ENCODE measurements at places on chromosomes 13 and 19.

- DNase-seq: no peak
Measured at GRCh38 chr19:31519256-31519655, 170.0 kb upstream of the TSHZ3 start.

DNA sequence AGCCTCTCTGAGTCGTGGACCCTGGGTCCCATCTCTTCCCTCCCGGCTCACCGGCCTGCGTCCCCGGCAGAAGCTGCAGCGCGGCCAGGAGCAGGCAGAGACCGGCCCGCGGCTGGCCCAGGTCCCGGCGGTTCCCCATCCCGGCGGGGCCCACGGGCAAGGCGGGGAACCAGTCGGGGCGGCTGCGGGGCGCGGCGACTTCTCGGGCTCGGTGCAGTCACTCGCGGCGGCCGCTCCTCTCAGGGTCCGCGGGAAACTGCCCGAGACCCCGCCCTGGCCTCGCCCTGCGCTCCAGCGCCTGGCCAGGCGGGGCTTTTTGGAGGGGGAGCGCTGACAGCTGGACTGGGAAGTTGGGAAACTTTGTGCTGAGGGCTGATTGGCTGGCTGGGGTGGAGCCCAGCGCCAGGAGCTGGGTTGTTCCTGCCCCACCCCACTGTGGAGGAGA, at the start of gene COL5A3:
COL5A3 (minus strand) TSS at position 258 of the 445 bp plus-strand sequence; CDS start at position 139, 119 bp downstream.
- DNase-seq: no peak

- DNase-seq: no peak
Measured at GRCh38 chr13:95441326-95441725, 111.2 kb upstream of the CLDN10 start.

GRCh38 chr19:46950526-46951170, 69.0 kb upstream of the NPAS1 start:
- DNase-seq: no peak

DNA sequence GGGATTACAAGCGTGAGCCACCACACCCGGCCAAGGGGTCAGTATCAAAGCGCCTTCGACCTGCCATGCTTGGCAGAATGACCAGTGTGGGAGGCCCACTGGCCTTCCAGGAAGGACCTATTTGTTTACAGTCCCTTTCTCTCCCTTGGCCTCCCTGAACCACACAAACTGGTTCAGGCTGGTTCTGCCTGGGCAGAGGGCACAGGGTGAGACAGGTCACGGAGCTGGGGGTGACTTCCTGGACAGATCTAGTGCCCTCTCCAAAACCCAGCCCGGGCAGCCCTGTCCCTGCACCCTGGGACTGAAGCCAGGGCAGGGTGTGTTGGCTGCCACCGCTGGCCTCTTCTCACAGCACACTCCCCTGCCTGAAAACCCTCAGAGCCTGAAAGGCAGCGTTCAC, 11.3 kb downstream of the PLEKHF1 start:
- no peak for DNase-seq

DNA sequence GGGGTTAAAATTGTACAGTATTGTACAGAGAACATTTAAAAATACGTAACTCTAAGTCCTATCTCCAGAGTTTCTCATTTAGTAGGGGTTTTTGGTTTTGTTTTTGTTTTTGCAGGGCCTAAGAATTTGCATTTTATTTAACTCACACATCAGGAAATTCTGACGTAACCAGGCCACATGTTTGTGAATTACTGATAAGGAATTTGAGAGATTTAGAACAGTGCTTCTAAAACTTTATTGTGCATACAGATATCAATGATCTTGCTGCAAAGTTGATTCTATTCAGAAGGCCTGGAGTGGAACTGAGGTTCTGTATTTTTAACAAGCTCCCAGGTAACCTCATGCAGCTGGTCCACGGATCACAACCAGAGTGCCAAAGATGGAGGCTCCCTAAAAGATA, 49.3 kb downstream of the LIG4 start:
- DNase-seq: no peak

DNA sequence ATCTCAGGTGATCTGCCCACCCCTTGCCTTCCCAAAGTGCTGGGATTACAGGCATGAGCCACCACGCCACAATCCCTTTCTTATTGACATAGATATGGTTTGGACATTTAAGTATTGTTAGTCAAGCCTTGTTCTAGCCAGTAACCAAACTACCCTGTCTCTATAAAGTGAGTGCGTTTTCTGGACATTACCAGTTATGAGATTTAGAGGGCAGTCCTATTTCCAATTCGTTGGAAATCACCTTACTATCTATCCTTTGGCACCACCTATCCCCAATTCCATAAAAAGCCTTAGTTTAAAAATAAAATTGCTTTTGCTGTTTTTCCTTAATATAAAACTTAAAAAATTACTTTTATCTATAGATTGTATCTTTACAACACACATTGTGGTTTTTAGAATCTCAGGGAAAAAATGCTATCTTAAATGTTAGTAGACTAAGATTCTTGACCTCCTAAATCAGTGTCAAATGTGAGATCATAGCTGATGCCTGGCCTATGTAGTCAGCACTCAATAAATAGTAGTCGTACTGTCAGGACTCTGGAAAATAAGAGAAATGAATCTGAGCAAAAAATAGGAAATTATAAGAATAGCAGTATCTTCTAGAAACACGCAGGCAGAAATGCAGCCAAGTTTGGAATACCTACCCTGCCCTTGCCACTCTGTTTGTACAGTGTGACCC, 57.0 kb downstream of the NUFIP1 start:
- DNase-seq: no peak

GRCh38 chr19:29004796-29005195, 208.2 kb downstream of the UQCRFS1 start:
- no peak for DNase-seq

DNA sequence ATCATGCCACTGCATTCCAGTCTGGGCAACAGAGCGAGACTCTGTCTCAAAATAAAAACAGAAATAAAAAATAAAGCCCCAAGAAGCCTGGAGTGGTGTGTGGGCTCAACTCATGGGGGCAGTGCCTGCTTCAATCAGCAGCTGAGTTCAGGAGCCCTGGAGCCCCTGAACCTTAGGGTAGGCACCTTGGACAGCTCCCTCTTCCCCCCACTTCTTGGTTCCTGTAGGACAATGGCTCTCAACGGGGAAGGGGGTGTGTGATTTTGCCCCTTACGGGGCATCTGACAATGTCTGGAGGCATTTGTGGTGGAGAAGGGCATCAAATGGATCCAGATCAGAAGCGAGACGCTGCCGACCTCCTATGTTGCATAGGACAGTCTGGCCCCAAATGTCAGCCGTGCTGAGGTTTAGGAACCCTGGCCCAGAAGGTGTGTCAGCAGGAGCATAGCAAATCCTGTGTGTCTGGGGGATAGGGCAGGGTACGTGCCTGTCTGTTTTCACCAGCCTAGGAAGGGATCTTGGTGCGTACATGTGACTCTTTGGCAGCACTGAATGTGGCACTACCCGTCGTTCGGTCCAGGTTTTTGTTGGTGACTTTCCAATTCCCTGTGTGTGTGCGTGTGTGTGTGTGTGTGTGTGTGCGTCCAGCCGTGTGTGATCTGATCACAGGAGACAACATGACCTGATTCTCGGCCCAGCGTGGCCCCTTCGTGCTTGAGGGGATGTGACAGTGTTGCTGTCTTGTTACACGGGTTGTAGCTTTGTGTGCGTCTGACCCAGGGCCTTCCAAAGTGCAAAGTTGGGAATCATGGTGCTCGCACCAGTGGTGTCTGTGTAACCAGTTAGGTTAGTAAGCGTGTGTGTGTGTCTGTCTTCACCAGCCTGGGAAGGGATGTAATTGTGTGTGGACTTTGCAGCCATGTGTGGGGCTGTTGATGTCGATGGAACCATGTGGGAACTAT, 7.5 kb downstream of the IGLON5 start:
- no peak for DNase-seq

- no peak for DNase-seq
Measured at GRCh38 chr19:6718741-6719539, 1.5 kb downstream of the C3 start.

GRCh38 chr13:38419312-38419873, 69.7 kb downstream of the UFM1 start:
- DNase-seq: no peak

- DNase-seq: no peak
Measured at GRCh38 chr13:114120591-114121011, 11.8 kb downstream of the RASA3 start.

DNA sequence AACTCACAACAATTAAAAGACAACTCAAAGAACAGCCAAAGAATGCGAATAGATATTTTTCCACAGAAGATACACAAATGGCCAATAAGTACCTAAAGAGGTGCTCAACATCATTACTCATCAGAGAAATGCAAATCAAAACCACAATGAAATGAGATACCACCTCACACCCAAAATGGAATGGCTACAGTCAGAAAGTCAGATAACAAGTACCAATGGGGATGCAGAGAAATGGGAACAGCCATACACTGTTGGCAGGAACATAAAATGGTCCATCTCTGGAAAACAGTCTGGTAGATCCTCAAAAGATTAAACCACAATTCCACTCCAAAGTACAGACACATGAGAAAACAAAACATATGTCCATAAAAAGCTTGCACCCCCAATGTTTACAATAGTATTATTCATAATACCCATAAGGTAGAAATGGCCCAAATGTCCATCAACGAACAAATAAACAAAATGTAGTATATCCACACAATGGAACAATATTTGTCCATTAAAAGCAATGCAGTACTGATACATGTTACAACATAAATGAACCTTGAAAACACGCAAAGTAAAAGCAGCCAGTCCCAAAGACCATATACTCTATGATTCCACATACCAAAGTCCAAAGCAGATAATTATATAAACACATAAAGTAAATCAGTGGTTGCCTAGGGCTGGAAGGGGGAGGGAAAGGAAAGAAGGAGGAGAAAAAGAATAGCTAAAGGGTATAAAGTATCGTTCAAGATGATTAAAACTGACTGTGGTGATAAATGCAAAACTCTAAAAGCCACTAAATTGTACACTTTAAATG, 19.6 kb downstream of the USP12 start:
- DNase-seq: no peak

- DNase-seq: no peak
Measured at GRCh38 chr13:94758436-94758960, 46.2 kb upstream of the SOX21 start.

DNA sequence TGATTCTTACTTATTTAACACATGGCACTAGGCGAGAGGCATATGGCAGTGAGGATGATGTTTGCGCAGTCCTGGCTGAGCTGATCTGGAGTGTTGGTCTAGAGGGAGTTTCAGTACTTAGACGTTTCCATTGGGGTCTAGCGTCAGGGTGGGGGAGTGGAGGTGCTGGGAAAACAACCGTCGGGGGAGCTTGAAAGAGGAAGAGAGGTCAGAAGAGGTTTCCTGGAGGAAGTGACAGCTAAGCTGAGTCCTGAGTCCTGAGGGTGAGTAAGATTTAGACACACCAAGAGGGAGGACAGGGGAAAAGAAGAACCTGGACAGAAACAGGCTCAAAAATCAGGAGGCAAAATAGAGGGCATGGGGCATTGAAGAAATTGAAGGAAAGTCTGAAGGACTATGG, 81.4 kb downstream of the ALOX5AP start:
- no peak for DNase-seq

DNA sequence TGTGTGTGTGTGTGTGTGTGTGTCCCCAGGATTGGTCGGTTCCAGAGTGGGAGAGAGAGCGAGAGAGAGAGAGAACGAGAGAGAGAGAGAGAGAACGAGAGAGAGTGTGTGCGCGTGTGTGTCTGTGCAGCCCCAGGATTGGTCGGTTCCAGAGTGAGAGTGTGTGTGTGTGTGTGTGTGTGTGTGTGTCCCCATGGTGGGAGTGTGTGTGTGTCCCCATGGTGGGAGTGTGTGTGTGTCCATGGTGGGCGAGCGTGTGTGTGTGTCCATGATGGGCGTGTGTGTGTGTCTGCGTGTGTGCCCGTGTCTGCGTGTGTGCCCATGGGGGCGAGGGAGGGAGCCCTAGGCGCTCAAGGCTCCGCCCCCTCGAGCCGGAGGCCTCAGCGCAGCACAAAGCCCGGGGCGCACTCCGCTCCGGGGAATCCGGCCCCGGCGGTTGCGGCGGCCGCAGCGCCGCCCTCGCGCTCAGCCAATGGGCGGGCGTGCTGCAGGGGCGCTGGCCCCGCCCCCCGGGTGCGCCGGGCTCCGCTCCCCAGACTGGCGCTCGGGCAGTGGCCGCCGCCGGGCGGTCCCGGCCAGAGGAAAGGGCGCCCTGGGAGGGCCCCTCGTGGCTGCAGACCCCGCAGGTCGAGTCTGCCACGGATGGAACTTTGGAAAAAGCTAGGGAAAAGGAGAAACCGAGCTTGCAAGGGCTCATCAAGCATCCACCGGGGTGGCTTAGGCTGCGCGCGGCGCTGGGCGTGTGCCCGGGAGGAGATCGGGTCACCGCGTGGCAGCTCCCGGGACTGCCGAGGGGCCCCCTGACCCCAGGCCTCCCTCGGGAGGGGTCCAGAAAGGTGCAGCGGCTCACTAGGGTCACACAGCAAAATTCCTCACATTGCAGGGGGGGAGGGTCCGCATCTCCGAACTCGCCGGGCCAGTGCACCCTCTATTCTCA, 96.2 kb downstream of the INSR start:
- DNase-seq: peak; percentile 96

GRCh38 chr13:106986033-106986484, 418.1 kb upstream of the ARGLU1 start:
- no peak for DNase-seq

DNA sequence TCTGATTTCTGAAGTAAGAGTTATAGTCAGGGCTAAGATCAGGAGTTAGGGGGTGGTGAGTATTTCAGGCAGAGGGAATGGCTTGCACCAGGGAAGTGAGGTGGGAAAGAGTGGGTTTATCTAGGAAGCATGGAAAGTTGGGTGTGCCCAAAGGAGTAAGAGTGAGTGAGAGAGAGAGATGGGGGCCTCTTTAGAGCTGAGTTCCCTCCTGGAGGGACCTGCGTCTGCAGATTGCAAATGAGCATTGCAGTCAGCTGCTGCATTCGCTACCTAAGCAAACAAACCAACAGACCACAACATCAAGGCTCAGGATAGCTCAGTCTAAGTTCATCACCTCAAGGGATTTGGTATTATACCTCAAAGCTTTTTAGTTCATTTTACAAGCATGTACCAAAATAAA, 405.8 kb downstream of the FGF9 start:
- no peak for DNase-seq

DNA sequence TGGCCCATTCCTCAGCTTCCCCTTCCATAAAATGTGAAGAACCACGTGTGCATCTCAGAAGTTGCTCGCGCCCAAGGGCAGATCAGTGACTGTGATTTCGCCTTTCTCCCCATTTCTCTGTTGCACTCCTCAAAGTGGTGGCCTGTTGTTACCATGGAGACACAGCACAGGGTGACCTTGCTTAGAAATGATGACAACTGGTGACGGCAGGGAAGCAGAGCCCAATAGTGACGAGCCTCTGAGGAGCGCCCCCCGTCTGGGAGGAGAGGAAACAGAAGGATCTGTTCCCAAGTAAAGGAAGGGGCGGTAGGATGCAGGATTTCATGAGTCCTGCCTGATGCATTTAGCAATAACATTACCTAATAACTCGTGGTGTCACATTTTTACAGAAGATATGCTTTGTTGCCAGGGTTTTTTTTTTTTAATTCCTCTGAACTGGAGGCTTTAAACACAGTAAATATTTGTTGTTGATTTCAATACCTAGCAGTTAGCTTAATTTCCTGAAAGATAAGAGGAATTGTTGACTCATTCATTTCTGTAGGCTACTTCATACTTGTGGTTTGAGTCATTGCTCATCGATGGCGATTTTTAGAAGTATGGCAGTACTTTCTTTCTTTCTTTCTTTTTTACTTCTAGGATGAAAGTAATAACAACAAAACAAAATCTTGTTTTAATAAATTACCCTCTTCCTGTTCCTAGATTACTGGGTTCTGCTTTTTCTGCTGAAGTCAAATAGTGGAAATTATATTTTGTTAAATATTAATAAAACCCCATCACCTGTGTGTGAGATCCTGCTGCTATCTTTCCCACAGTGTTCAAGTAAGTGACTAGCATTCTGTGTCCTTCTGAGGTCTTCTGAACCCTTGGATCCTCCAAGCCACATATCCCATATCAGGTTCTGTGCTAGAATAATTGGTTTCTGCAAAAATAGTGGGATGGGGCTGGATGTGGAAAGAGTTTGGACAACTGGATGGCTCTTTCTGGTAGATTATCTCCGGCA, 36.0 kb downstream of the MBNL2 start:
- DNase-seq: peak; percentile 87
